A673 (cell line): ENCODE measurements at places on chromosomes 7 and 10. TPM values are rescaled to one million over a fixed set of nuclear protein-coding genes. Genes with fewer than 3 reads are reported as not detected.
A peak's percentile ranks its signal among the peaks of the same experiment; 100 is the strongest.

The EBF3 gene
- total RNA-seq, result 52.2 and 56.2 TPM in 2 replicates

The STEAP1B gene
- 49.9 and 53.0 TPM in 2 replicates for total RNA-seq

The SORCS3 gene
- total RNA-seq, result not detected in 2 replicates

The LHPP gene
- 2.3 and 5.9 TPM in 2 replicates for total RNA-seq

The TMEM26 gene
- not detected in 2 replicates for total RNA-seq

The METTL27 gene
- total RNA-seq, result 0.85 TPM in 1 of 2 replicates, not detected in the other

GRCh38 chr7:55276572-55277295, 88.4 kb upstream of the LANCL2 start:
- DNase-seq, result no peak
- H3K4me1 ChIP-seq, result no peaks in the 10 kb centered on the region
- H3K4me3 ChIP-seq, result no peak overlapping the region
- no peaks in the 10 kb centered on the region for H3K36me3 ChIP-seq

- no peak for DNase-seq
- H3K27me3 ChIP-seq, result no peaks in the 10 kb centered on the region
- peaks cover 28% of the 10 kb centered on the region for H3K36me3 ChIP-seq
- no peak overlapping the region for H3K27ac ChIP-seq
Measured at GRCh38 chr10:125812128-125812750, 10.8 kb downstream of the UROS start.

- no peak for DNase-seq
- peaks cover 4% of the 10 kb centered on the region for H3K36me3 ChIP-seq
- no peak overlapping the region for H3K27ac ChIP-seq
- H3K4me3 ChIP-seq, result no peak overlapping the region
Measured at GRCh38 chr10:338171-339037, 203.1 kb downstream of the ZMYND11 start.

DNA sequence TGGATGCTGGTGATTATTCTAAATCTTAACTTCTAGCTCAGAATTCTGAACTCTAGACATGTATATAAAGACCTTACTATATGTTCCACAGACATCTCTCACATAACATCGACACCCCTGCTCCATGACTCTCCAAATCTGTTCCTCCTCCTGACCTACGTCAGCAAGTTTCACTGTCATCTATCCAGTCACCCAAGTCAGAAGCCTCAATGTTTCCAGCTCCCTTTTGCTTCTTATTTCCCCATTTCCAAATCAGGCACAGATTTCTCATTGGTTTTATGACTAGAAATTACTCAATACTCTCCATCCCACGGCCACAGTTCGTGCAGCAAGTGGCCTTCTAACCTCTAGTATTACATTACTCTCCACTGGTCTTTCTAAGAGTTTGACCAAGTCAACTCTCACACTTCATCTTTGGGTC, 28.5 kb downstream of the EPC1 start:
- H3K4me3 ChIP-seq, result no peak overlapping the region
- H3K4me1 ChIP-seq, result peaks cover 53% of the 10 kb centered on the region
- H3K27me3 ChIP-seq, result no peaks in the 10 kb centered on the region
- peaks cover 22% of the 10 kb centered on the region for H3K36me3 ChIP-seq
- peak overlapping the region; percentile 39 for H3K27ac ChIP-seq

DNA sequence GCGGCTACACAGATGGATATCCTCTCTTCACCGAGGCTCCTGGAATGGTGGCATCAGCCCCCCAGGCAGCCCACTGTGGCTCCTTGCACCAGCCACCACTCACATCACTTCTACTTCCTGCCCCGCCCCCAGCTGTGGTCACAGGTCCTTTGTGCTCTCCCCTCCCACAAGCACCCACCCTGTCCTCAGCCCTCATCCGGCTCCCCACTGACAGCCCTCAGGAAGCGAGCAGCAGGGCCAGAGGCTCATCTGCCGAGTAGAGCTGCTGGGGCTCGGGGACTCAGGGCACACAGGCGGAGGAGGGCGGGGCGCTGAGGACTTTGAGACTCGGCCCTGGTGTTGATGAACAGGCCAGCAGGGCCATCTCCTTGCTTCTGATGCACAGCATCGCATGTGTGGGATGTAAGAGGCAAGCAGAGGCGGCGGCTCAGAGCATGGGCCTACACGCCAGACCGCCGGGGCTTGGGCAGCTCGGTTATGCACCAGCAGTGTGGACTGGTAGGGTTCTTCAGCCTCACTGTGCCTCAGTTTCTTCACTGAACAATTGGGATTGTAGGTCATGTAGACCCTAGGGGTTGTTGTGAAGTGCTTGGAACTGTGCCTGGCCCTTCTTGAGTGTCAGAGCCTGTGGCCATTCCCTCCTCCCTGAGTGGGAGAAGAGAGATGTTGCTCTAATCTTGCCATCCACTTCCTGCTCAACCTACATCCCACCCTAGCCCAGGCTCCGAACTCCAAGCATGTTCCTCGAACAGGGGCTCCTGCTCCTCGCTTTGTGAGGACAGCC, at the start of gene PRF1:
TSS of gene PRF1 (minus strand) at position 77 of the 784 bp plus-strand sequence. CDS start 1,839 bp downstream, outside the sequence.
- no peak within 1 kb of the TSS for H3K27ac ChIP-seq
- no peak for DNase-seq
- H3K4me1 ChIP-seq, result no peaks in the 10 kb centered on the region
- no peaks in the 10 kb centered on the region for H3K27me3 ChIP-seq

DNA sequence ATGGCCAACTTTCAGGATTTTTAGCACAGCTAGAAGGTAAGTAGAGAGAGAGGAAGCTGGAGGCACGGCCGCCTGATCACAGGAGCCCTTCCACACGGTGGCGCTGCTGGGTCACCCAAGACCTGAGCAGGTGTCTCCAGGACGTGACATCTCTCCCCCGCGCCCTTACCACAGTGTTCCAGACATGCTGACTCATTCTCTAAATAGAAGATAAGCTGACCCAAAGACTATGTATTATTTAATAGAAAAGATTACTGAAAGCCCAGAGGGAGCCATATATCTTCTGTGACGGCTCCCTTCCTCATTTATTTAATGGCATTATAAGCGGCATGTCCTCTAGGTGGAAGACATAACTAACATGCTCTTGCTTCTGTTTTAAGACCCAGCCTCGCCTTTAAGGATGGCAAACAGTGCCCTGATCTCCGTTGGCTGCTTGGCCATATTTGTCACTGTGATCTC, 26.0 kb upstream of the MALSU1 start:
- peak; percentile 93 for DNase-seq
- H3K27me3 ChIP-seq, result no peaks in the 10 kb centered on the region
- peak overlapping the region; percentile 5 for H3K4me3 ChIP-seq
- H3K27ac ChIP-seq, result no peak overlapping the region
- no peaks in the 10 kb centered on the region for H3K36me3 ChIP-seq
